ENCODE measurements at places on chromosomes 16 and 17.

DNA sequence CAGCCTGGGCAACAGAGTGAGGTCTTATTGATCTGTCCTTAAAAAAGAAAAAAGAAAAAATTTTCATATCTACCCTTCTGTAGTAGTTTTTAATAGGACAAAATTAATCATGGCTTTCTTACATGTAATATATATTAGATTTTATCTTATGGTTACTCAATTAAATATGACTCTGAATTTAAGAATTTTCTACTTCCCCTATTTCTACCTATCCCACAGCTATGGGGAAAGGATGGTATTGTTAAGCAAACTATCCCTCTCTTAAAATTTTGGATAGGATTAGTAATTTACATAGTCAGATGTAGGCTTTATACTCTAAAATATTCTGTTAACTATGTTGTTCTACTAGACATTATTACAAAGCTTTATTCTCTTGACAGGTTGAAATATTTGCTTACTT, 62.5 kb downstream of the NQO1 start:
- DNase-seq = no peak

DNA sequence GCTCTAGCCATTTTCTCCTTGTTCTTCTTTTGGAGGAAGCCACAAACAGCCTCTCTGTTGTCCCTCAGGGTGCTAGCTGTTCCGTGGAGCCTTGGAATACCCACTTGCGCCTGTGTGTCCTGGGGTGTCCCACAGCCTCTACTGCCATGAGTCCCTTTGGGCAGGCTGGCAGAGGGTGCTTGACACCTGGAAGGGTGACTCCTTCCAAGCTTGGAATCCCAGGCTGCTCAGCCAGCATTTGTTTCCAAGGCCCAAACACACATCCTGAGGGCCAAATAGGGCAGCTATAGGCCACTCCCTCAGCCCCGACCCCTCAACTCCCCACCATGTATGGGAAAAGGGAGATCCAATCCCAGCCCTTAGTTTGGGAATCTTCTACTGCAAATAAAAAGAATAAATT, 14.9 kb downstream of the ZNHIT3 start:
- no peak for DNase-seq

DNA sequence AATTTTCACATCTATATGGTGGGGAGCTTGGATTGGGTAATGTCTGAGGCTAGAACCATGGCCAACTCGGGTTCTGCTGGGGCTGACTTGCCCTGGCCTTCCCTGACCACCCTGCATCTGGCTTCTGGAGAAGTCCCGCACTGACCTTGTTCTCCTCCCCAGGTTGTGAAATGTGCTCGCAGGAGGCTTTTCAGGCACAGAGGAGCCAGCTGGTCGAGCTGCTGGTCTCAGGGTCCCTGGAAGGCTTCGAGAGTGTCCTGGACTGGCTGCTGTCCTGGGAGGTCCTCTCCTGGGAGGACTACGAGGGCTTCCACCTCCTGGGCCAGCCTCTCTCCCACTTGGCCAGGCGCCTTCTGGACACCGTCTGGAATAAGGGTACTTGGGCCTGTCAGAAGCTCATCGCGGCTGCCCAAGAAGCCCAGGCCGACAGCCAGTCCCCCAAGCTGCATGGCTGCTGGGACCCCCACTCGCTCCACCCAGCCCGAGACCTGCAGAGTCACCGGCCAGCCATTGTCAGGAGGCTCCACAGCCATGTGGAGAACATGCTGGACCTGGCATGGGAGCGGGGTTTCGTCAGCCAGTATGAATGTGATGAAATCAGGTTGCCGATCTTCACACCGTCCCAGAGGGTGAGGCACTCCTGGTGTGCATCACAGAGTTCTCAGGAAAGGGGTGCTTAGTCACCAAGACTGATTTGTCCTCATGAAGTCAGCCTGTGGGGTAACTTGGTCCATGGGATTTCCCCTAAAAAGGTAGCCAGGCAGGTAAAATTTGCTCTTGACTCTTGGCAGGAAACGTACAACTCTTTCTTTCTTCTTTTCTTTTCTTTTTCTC, 6.1 kb downstream of the NOD2 start:
- no peak for DNase-seq

- no peak for DNase-seq
Observed at GRCh38 chr16:65831903-65832666, 534.4 kb upstream of the CDH5 start.

DNA sequence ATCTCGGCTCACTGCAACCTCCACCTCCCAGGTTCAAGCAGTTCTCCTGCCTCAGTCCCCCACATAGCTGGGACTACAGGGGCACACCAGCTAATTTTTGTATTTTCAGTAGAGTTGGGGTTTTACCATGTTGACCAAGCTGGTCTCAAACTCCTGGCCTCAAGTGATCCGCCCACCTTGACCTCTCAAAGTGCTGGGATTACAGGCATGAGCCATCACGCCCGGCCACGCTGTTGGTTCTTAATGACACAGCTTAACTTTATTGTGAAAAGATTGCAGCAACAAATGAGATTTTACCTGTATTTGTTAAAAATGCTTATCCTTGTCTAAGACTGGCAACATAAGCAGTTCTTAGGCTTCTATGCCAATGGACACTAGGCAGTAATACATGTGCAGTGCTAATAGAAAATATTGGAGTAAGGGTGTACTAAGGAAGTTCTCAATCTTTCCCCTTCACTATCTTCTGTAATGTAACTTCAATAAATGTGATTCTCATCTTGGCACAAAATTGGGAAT, 2.9 kb downstream of the UBB start:
- no peak for DNase-seq

GRCh38 chr16:2585651-2586081, 47.8 kb downstream of the PDPK1 start:
- no peak for DNase-seq

- DNase-seq = no peak
Observed at GRCh38 chr17:34011599-34011998, 243.5 kb upstream of the CCL2 start.

DNA sequence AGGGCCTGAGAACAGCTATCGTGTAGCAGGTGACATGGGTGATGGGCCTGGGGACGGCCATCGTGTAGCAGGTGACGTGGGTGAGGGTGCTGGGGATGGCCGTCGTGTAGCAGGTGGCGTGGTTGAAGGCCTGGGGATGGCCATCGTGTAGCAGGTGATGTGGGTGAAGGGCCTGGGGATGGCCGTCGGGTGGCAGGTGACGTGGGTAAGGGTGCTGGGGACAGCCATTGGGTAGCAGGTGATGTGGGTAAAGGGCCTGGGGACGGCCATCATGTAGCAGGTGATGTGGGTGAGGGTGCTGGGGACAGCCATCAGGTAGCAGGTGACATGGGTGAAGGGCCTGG, 15.5 kb downstream of the TPSD1 start:
- DNase-seq = no peak
